ENCODE measurements at places on chromosomes 2 and 18. TPM values are rescaled to one million over a fixed set of nuclear protein-coding genes. Genes with fewer than 3 reads are reported as not detected.

DNA sequence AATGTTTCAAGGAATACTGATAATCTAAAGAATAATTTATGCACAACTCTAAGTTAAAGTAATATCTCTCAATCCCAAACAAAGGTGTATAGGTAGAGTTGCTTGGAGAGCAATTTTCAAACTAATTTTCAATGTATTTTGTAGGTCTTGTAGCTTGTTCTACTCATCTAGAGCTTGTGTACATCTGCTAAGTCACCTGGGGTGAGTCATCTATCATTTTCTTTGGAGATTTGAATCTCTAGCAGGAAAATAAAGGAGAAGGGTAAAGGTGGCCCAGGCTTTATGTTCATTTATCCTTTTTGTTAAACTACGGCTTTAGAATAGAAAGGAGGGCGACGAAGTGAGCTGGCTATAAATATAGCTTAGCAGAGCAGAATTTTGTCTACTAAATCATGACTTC, 76.8 kb upstream of the THUMPD2 start:
- DNase-seq, result no peak

- no peak for DNase-seq
Observed at GRCh38 chr2:38430597-38431207, 53.6 kb upstream of the ATL2 start.

SERPINB7 gene
- not detected for total RNA-seq

MBP gene
- 29.6 TPM for total RNA-seq

CFAP65 gene
- not detected for total RNA-seq

DNA sequence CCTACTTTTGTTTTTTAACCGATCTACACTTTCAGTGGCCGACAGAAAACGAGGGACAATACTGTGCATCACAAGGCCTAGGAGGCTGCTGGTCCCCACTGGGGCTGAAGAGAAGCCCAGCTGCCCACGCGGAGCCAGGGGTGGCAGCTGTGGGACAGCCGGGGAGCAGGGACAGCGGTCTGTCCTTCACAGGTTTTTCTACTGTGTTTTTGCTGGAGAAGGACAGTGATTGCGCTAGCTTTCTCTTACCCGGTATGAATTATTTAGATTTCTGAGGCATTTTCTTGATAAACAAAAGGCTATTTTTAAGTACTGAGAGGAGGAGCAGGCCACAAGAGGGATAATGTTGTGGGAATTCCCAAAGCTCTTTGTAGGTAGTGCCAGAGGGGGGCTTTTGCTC, 219.8 kb downstream of the ATAD2B start:
- no peak for DNase-seq
